ENCODE measurements at places on chromosomes 5 and 9.
A peak's percentile ranks its signal among the peaks of the same experiment; 100 is the strongest.

DNA sequence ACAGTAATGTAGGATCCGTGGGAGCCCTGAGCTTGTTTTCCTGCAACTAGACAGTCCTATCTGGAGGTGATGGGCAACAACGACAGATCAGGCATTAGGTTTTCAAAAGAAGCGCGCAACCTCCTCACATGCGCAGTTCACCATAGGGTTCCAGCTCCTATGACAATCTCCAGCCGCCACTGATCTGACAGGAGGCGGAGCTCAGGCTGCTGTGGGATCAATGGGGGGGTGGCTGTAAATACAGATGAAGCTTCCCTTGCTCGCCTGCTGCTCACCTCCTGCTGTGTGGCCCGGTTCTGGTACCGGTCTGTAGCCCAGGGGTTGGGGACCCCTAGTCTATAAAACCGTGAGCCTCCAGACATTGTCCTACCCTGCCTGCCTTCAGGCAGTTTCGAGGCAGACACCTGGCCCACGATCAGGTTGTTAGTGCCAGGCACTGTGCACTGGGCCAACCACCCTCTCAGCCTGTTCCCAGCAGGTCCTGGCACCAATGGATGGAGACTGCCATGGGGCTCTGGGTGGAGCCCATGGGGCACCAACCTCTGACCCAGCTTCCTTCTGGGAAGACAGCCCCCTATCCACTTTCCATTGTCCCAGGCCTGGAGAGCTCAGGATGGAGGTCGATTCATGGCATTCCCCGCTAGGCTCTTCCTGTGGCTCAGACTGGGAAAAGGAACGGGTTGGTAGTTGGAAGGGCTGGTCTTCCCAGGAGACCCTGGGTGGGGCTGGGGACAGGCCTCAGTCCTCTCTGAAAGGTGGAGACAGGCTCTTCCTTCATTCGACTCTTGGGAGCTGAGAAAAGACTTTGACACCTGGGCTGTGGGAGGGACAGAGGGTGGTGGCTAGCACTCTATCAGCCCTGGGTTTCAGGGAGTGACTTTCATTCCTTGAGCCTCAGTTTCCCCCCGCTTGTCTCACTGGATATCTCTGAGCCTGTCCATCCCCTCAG is 1.7 kb downstream of the ENDOG start:
- H3K4me3 ChIP-seq: peak overlapping the region; percentile 20
- no peaks in the 10 kb centered on the region for H3K27me3 ChIP-seq
- DNase-seq: no peak
- no peak overlapping the region for H3K27ac ChIP-seq

- no peak overlapping the region for H3K4me3 ChIP-seq
- no peaks in the 10 kb centered on the region for H3K36me3 ChIP-seq
- peaks cover 1% of the 10 kb centered on the region for H3K27me3 ChIP-seq
- H3K27ac ChIP-seq: no peak overlapping the region
- peaks cover 2% of the 10 kb centered on the region for H3K4me1 ChIP-seq
- DNase-seq: no peak
These were observed 193.3 kb downstream of the NTRK2 start for GRCh38 chr9:84862810-84863287.

DNA sequence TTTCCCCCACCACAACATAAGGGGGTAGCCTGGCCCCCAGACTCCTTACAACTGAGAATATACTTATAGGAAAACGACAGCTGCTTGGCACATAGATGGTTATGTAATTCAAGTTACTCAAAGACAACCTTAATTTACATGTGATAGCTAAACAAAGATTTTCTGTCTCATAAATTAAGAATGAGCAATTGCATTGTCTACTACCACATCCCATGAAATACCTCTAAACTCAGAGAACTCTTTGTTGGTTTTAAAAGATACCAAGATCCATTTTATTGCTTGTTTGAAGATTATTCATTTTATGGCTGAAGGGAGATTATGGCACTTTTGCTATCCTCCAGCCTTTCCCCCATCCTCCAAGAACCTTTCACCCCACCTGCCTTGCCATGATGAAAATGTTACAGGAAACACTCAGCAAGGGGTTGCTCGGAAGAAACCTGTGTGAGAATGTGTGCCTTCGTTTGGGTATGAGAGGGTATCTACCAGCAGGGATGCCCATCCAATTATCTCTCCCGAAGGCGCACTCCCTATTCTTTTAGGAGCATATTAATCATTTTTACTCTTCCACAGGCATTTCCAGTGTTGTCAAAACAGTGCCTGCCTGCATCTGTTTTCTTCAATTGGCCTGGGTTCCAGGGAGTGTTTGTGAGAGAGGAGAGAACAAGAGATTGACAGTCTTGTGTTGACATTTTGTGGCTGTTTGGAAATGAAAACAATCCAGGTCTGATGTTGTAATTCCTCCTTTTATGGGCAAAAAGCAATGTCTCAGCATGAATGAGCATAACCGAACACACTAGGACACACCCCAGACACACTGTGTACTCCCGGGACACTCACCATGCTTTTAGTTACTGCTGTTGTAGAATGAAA is 208.0 kb upstream of the ANKRD55 start:
- DNase-seq: no peak
- no peak overlapping the region for H3K27ac ChIP-seq
- no peak overlapping the region for H3K4me3 ChIP-seq
- H3K27me3 ChIP-seq: no peaks in the 10 kb centered on the region
- H3K36me3 ChIP-seq: no peaks in the 10 kb centered on the region

- H3K4me1 ChIP-seq: no peaks in the 10 kb centered on the region
- H3K27me3 ChIP-seq: no peaks in the 10 kb centered on the region
- no peak overlapping the region for H3K4me3 ChIP-seq
- peaks cover 3% of the 10 kb centered on the region for H3K36me3 ChIP-seq
These were observed 166.4 kb downstream of the PAM start for GRCh38 chr5:102921341-102922044.

DNA sequence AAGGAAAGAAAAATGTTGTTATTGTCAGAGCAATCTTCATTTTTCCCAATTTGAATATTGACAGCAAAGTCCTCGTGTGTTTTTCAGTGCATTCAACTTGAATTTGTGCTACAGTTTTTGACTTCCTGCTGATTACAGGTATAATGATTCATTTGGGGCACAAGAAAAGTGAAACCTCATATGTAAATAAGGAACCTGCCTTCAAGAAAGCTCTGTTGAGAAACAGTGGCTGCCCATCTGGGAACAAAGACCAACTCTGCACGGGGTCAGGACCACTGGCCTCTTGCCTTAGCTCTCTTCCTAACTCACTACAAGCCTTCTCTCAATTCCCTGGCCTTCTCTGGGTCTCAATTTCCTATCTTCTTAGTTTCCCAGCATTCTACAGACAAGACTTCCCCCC is 21.0 kb downstream of the TIMD4 start:
- no peak for DNase-seq
- peaks cover 16% of the 10 kb centered on the region for H3K4me1 ChIP-seq
- peak overlapping the region; percentile 52 for H3K27ac ChIP-seq
- no peak overlapping the region for H3K4me3 ChIP-seq

DNA sequence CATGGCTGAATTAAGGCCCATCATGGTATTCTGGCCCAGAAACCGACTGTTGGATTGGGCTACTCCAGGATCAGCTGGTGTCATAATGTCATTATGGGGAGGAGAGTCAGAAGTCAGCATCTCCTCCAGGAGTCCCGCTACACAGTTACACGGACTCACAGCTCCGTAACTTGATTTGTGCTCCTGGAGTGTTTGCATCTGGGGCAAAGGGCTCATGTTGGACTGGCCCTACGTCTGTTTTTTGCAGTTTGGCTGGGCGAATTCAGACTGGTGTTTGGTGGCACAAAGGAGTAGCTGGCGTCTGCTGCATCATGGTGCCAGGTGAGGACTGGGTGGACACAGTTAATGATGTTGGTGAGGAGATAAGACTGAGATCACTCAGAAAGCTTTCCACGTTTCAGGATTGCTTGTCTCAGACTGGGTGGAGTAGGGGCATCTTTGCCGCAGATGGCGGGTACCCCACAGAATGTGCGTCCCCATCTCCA is 31.3 kb downstream of the OR2V1 start:
- peaks cover 11% of the 10 kb centered on the region for H3K4me1 ChIP-seq
- H3K27ac ChIP-seq: no peak overlapping the region
- H3K4me3 ChIP-seq: no peak overlapping the region
- H3K36me3 ChIP-seq: peaks cover 2% of the 10 kb centered on the region
- H3K27me3 ChIP-seq: peaks cover 32% of the 10 kb centered on the region

DNA sequence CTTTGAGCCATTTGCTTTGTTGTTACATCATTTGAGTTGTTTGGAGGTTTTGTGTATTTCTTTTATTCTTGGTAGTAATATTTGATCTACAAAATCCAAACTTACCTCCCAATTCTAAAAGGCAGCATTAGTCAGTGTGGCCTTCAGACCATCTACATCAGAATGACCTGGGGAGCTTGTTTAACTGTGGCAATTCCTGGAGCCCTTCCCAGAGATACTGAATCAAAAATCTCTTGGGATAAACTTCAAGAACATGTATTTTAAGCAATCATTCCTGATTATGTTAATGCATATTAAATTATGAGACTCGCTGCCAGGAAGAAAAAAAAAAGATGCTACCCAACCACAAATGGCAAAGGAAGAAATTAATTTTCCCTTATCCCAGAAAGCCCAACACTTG is 268.9 kb upstream of the PDE4D start:
- no peaks in the 10 kb centered on the region for H3K4me1 ChIP-seq
- no peaks in the 10 kb centered on the region for H3K36me3 ChIP-seq
- no peaks in the 10 kb centered on the region for H3K27me3 ChIP-seq
- no peak overlapping the region for H3K4me3 ChIP-seq
- no peak overlapping the region for H3K27ac ChIP-seq
- DNase-seq: no peak

- no peak for DNase-seq
- no peaks in the 10 kb centered on the region for H3K36me3 ChIP-seq
- no peak overlapping the region for H3K27ac ChIP-seq
These were observed 12.9 kb upstream of the KLF9 start for GRCh38 chr9:70427161-70427945.

- no peak for DNase-seq
- peaks cover 2% of the 10 kb centered on the region for H3K4me1 ChIP-seq
- no peaks in the 10 kb centered on the region for H3K36me3 ChIP-seq
- H3K4me3 ChIP-seq: no peak overlapping the region
- no peaks in the 10 kb centered on the region for H3K27me3 ChIP-seq
These were observed 163.4 kb downstream of the SEMA5A start for GRCh38 chr5:9382522-9382921.

GRCh38 chr5:171702135-171702770 is 83.4 kb upstream of the SMIM23 start:
- no peak for DNase-seq
- H3K27ac ChIP-seq: no peak overlapping the region
- no peak overlapping the region for H3K4me3 ChIP-seq
- no peaks in the 10 kb centered on the region for H3K4me1 ChIP-seq
- H3K27me3 ChIP-seq: no peaks in the 10 kb centered on the region

DNA sequence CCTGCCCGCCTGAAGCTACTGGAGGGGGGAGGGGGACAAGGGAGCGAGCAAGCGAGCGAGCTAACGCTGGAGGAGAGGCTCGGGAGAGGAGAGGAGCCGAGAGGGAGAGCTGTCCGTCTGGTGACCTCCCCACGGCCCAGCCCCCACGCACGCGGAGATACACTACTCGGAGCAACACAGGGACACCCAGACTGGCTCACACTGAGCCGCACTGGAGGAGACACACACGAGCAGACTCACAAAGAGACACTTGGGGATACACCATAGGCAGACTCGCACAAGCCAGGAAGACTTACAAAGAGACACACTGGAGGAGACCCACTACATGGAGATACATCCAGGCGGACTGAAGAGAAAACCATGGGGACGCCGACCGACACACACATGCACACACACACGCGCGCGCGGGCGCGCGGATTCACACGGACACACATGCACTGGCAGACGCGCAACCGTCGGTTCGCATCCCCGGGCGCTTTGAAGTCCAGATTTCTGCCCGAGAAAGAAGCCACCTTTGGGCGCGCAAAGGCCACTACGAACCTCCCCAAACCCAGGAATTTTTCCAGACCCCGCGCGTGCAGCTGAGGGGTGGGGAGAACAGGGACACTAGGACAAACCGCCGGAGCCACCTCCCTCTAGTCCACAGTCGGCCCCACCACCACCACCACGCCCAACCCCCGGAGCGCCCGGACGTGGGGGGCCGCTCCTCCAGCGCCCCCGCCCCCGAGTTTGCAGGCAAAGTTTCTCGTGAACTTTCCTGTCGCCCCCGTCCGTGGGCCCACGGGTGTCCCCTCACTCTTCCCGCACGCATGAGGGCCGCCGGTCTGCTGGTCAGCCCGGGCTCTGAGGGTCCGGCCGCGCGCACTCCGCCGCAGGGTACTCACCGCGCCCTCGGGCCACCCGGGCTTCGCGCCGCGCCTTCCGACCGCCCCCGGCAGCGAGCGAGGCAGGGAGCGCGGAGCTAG is 571 bp downstream of the CNTFR start:
- H3K4me3 ChIP-seq: peak overlapping the region; percentile 12
- H3K27ac ChIP-seq: no peak overlapping the region
- H3K36me3 ChIP-seq: no peaks in the 10 kb centered on the region
- no peak for DNase-seq

DNA sequence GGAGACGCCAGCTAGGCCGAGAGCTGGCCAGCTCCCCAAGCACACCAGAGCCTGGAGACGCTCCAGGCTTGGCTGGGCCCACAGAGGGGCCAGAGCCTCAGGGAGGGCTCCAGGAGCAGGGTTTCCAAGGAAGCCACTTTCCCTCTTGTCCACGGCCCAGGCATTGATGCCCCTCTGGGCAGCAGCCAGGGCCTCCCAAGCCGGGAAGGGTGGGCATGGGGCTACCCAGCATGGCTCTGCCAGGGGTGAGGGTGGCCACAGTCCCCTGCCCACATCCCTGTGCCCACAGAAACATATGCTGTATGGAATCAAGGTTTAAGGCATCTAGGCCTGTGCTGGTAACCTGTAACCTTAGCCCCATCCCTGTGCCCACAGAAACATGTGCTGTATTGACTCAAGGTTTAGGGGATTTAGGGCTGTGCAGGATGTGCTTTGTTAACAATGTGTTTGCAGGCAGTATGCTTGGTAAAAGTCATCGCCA is 1.5 kb upstream of the DPP7 start:
- H3K27me3 ChIP-seq: no peaks in the 10 kb centered on the region
- no peak overlapping the region for H3K27ac ChIP-seq
- peaks cover 16% of the 10 kb centered on the region for H3K4me1 ChIP-seq
- no peak for DNase-seq
- peaks cover 2% of the 10 kb centered on the region for H3K36me3 ChIP-seq
- no peak overlapping the region for H3K4me3 ChIP-seq

- peaks cover 17% of the 10 kb centered on the region for H3K27me3 ChIP-seq
- no peaks in the 10 kb centered on the region for H3K4me1 ChIP-seq
- no peak overlapping the region for H3K4me3 ChIP-seq
These were observed 611.2 kb downstream of the KIF4B start for GRCh38 chr5:155624597-155625241.

DNA sequence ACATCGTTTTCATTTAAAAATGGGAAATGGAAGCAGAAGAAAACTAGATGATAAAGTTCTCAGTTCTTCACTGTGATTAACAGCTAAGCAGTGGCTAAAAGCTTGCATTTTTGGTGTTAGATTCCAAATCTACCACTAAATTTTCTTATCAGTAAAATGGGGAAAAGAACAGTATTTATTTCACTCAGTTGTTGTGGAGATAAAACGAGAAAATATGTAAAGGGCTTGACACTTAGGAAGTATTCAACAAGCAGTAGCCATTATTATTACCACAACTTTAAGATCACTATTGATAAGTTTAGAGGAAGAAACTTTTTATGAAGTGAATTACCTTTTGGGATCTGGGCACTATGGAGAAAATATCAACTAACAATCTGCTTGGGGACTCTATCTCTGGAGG is 4.5 kb downstream of the STOM start:
- H3K4me1 ChIP-seq: peaks cover 69% of the 10 kb centered on the region
- peaks cover 8% of the 10 kb centered on the region for H3K36me3 ChIP-seq
- H3K27ac ChIP-seq: peak overlapping the region; percentile 9
- H3K4me3 ChIP-seq: no peak overlapping the region
- no peaks in the 10 kb centered on the region for H3K27me3 ChIP-seq

Data from activated CD4-positive, alpha-beta memory T cell treated with anti-CD3 and anti-CD28 coated beads for 36 hours (primary cell).